ENCODE measurements at places on chromosomes 4 and X.
A peak's percentile ranks its signal among the peaks of the same experiment; 100 is the strongest.

DNA sequence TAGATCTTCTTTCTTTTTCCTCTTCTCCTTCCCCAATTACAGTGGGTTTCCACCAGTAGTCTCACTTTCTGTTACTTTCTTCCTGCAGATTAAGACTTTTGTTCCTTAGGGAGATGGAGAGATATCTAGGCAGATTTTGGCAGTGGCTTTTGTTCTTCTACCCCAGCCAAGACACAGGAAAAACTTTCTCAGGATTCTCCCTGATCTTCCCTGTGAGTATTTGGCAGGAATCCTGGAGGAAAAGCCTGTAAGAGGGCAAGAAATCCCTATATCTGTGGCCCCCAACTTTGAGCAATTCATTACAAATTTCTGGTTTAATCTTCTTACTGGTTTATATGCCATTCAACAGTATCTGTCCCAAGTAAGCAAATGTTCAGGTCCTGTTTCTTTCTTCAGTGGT, 21.9 kb downstream of the SLC9A7 start:
- no peak for DNase-seq

- DNase-seq: no peak
Observed at GRCh38 chr4:17702641-17703040, 78.8 kb downstream of the FAM184B start.

- no peak for DNase-seq
Observed at GRCh38 chr4:56129431-56129861, 180.7 kb downstream of the CEP135 start.

- no peak for DNase-seq
Observed at GRCh38 chr4:66430856-66431255, 760.6 kb upstream of the EPHA5 start.

DNA sequence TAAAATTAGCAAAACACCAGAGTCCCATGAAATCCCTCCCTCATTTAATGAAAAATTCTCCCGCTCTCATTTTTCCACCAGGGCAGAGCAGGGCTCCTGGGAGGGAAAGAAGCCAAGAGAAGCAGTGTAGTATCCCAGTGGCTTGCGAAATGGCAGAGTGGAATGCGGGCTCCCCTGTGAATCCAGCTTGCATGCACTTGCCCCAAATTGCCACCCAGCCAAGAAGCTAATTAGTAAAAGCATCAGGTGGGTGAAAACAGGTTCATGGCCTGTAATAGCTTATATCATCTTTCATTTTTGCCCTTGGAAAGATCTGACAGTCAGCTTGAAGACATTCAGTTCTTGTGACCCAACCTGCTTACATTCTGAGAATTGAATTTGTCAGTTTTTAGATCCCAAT, 10.1 kb downstream of the AMOT start:
- DNase-seq: no peak

- no peak for DNase-seq
Observed at GRCh38 chr4:2080429-2081300, 21.5 kb downstream of the NAT8L start.

DNA sequence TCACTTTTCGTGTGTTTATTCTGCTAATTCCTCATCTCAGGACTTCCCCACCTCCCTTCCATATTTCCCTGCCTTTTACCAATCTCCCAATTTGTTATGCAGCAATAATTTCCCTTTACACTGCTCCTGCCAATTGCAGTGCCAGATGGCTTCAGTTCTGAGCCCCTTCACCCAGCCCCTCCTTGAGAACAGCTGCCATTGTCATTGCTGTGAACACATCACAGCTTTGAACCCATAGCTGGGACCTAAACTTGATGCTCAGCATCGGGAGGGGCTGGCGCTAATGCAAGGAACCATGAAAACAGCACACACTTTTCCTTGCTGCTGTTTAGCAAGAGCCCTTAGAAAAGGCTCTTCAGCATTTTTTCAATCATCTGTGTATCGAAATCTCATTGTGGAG, 104.9 kb downstream of the ALPK1 start:
- DNase-seq: no peak

DNA sequence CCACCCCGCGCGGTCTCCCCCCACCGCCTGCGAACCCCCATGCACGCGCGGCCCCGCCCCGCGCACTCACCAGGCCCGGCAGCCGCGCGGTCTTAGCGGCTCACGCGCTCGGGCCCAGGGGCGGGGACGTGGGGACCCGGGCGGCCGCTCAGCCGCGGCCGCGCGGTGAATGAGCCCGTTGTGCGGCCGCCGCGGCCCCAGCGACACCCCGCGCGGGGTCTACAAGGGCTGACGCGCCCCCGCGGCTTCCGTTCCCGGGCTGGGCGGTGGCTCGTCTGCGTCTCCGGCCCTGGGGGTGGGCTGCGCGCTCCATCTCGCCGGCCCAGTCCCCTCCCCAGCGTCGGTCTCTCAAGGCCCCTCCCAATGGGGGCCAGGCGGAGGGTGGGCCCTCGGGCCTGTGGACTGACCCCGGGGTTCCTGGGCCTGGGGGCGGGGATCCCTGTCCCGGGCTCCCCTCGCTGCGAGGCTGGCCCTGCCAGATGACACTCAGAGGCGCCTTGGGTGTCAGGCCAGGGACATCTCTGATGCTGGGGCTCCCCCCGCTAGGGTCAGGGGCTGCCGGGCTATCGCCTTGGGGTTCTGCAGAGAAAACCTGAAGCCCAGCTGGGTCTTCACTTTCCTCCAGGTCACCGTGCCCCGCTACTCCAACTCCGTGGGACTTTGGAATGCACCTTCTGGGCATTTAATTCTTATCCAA, 4.3 kb upstream of the SLC26A1 start:
- no peak for DNase-seq

- no peak for DNase-seq
Observed at GRCh38 chr4:78154972-78155590, 98.0 kb downstream of the FRAS1 start.

GRCh38 chrX:21683941-21684340, 25.8 kb upstream of the KLHL34 start:
- no peak for DNase-seq

DNA sequence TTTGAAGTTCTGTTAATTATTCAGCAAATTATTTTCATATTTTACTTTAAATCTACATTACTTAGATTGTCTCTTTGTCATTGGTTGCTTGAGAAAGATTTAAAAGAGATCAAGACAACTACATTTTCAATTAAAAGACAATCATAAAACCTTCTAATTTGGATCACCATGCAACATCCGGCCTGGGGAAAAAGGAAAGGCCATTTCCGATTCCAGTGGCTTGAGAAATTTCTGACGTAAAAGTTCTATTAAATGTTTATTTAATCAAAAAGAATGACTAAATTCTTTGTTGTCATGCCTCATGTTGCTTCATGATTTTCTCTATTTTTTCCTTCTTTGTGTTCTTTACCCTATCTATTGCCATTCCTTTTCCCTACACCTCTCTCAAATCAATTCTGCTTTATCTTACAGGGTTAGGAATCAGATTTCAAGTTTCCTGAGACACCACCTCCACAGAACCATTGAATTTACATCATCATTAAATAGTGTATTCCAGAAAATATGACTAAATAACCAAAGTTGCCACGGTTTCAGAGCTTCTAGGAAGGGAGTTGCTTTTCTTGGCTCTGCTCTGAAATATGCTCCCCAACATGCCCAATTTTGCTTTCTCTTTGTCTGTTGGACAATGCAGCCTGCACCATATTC, 124.6 kb upstream of the ACSL4 start:
- DNase-seq: no peak

DNA sequence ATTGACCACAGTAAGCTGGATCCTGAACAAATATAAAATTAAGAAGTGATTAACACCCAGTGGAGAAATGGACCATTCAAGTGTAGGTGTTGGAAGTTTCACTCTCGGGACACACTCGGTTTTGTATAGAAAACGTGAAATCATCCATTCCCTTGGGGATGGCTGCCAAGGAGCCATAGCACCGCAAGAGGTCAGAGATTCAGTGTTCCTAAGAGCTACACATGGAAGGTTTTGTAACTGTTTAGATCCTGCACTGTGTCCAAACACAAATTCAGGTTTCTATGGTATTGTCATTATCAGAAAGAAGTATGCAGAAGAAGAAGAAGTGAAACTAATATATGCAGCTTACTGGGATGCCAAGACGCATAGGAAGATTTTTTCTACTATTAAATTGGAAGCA, 281.0 kb downstream of the LDB2 start:
- no peak for DNase-seq

GRCh38 chrX:10636337-10636736, 16.0 kb upstream of the MID1 start:
- DNase-seq: peak; percentile 15

DNA sequence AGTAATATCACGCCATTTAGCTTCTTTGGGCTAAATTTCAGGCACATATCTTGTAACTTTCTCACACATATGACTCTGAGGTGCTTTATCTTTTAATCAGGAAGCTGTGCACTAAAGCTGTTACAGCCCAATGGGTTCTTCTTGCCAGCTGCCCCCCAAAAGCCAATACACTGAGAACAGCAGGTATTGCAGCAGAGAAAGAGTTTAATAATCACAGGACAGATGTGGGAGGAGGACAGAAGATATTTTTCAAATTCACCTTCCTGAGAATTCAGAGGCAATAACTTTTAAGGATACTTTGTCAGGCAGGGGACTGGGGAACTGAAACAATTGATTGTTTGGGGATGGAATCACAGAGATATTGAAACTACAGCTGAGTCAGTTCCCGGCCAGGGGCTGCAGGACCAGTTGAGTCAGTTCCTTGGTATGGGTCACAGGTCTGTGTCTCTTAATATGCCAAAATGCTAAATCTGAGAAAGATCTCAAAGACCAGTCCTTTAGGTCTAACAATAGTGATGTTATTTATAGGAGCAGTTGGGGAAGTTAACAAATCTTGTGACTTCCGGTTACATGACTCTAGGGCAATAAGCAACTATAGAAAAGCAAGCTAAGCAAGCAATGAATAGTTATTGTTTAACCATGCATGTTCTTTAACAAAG, 28.1 kb downstream of the DDIT4L start:
- DNase-seq: no peak

GRCh38 chr4:60897415-60897814, 302.7 kb upstream of the ADGRL3 start:
- DNase-seq: no peak

GRCh38 chr4:110033355-110034025, 120.8 kb downstream of the EGF start:
- DNase-seq: no peak

DNA sequence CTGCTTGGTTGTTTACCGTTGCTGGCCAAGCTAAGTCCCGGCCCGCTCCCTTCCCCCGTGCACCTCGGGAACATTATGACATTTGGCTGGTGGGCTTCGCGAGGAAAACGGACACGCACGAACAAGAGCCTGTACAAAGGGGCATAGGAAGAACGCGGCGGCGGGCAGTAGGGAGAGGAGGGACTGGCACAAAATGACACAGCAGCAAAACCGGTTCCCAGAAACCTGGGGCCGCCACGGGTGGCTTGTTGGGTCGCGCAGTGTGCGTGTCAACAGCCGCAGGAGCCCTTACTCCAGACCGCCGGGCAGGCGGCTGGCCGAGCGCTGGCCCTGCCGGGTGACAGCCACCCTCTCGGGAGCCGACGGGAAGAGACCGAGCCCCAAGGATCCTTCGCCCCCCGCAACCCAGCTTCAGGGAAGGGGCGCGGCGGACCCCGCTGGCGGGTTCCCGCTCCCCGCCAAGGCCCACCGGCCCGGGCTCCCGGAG, 1.6 kb upstream of the LIN54 start:
- DNase-seq: no peak

DNA sequence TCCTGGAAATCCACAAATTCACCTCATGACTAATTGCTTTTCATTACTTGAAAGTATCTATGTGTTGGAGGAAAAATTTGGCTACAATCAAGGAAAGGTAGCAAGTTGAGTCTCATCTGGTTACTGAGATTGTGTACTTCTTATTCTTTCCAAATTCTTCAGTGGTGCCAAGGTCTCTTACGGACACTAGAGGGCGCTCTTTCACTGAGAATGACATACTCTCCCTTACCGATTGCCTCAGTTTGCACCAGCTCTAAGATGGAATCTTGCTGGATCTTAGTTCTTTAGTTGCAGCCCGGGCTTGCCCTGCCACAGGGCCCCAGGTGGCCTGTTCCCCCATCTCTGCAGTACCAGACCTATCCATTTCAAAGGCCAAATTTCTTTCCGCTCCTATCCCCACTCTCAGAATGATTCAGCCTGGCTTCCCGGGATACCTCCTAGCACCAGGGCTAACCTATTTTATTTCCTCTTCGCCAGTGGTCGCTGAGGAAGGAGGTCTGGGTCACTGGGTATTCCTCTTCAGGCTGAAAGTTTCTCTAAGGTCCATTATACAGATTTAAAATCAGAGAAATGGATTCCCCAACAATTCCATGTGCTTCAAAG, 24.6 kb upstream of the GPR50 start:
- peak; percentile 8 for DNase-seq

- no peak for DNase-seq
Observed at GRCh38 chr4:128782875-128783614, 26.5 kb upstream of the JADE1 start.

GRCh38 chrX:12595720-12596119, 195.5 kb upstream of the PRPS2 start:
- DNase-seq: no peak

- no peak for DNase-seq
Observed at GRCh38 chr4:99404595-99405287, 30.4 kb downstream of the ADH7 start.

DNA sequence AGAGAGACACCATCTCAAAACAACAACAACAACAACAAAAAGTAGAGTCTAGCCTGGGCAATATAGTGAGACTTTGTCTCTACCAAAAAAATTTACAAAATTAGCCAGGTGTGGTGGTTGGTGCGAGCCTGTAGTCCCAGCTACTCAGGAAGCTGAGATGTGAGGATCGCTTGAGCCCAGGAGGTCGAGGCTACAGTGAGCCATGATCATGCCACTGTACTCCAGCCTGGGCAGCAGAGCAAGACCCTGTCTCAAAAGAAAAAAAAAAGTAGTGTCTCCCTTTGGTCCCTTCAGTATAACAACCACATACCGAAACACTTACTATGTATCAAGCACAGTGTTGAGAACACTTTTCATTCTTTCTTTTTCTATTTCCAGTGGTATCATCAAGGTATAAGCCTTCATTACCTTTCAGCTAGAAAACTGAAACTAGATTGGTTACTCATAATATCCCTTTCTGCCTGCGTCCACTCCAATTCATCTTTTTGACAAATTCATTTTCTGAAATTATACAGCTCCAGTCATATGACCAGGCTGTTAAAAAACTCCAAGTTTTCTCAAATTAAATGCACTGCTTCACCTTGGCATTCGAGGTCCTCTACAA, 54.1 kb downstream of the RPS6KA3 start:
- DNase-seq: no peak
